AG09309 (cell line): ENCODE measurements at places on chromosomes 6 and 20.
A peak's percentile ranks its signal among the peaks of the same experiment; 100 is the strongest.

- no peak for DNase-seq
Observed at GRCh38 chr20:32191873-32192272, 15.7 kb downstream of the PLAGL2 start.

- DNase-seq = no peak
Observed at GRCh38 chr20:62339647-62340062, 27.5 kb downstream of the LAMA5 start.

- peak; percentile 38 for DNase-seq
Observed at GRCh38 chr6:24283043-24283985, 74.5 kb downstream of the DCDC2 start.

- DNase-seq = no peak
Observed at GRCh38 chr20:43925215-43925614, 10.6 kb downstream of the TOX2 start.

DNA sequence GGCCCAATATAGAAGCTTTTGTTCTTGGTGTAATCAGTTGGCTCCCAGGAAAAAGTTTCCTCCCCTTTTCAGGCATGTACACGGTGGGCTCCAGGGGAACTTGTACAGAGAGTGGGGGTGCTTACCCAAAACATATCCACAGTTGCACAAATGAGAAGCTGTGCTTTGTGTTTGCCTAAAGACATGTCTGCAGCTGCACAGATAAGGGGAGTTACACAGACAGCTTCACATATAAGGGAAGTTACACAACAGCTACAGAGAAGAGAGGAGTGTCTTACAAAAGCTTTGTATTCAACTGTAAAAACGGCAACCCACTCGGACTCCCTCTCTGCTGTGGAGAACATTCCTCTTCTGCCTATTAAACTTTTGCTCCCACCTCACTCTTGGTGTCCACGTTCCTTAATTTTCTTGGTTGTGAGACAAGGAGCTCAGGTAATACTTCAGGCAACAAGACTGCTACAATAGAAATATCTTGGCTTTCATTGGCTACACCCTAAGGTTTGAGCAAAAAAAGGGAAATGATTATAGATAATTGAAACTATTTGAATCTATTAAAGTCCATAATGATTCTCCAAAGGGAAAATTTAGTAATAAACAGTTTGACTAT, 7.4 kb upstream of the PNRC1 start:
- DNase-seq = no peak

GRCh38 chr6:28205879-28206278, 19.2 kb upstream of the ZSCAN9 start:
- no peak for DNase-seq
